ENCODE measurements at places on chromosomes 13 and 19. TPM values are rescaled to one million over a fixed set of nuclear protein-coding genes. Genes with fewer than 3 reads are reported as not detected.

Gene UHRF1
- total RNA-seq = 10.9 TPM

Gene PGLYRP1
- total RNA-seq = 5.5 TPM

Gene ELOF1
- 59.7 TPM for total RNA-seq

Gene IL11
- 0.20 TPM for total RNA-seq

Gene SEMA6B
- total RNA-seq = 19.0 TPM

Gene FLT3LG
- 1.2 TPM for total RNA-seq

Gene DMKN
- total RNA-seq = 10.4 TPM

Gene GNG7
- 6.2 TPM for total RNA-seq
